ENCODE measurements at places on chromosomes 16 and 17.

DNA sequence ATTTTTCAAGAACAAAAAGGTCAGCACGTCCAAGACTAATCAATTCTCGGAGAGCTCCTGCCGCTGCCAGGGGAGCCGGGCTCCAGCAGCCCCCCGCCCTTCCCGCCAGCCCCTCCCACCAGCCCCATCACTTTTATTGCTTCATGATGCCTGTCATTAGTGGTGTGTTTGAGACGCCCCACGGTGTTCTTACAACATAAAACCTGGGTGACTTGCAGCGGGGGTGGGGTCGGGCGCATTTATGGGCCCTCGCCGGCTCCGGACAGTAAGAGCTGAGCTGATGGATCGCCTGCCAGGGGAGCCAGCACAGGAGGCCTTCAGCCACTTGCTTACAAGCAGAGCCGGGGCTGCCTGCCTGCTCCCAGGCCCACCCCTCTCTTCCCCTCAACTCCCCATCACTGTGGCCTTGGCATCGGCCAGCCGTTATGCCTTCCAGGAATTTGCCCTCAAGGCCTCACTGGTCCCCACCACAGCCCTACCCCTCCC, 82.9 kb upstream of the CBX4 start:
- DNase-seq, result no peak

GRCh38 chr17:8072729-8073461, 14.6 kb downstream of the ALOX12B start:
- no peak for DNase-seq

DNA sequence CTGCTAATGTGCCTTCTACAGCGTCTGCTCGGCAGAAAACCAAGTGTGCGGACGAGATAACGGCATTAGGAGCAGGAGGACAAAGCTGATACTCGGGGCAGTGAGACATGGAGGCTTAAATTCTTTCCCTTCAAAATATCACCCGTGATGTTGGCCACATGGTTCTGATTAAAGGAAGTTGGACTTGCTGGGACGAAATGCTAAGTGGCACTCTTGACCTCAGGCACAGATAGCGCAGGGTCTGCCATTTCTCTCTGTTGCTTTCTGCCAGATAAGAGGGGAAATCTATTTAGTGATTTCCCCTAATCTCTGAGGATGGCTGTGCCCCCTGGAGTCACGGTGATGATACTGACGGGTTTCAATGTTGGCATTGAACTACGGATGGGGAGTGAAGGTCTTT, 509.6 kb upstream of the EEF2KMT start:
- DNase-seq, result no peak

GRCh38 chr17:17120294-17120693, 78.0 kb downstream of the MPRIP start:
- DNase-seq, result no peak

- DNase-seq, result no peak
Observed at GRCh38 chr17:31373150-31374093, 18.1 kb upstream of the RAB11FIP4 start.

DNA sequence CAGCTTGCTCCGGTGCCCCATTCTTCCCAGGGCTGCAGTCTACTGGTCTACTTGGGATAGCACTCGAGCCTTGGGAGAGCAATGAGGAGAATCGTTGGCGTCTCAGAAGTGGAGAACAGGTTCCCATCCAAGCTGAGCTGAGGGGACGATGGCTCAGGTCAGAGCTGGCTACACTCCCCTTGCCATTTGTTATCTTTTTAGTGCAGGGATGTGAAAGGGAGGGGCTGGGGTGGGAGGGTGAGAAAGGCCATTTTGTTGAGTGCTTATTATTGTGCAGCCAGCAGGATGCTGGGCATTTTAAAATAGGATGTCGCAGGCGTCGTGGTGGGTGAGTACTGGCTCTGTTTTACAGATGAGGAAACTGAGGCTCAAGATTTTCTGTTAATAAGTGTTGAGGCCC, 410.8 kb downstream of the SNX29 start:
- no peak for DNase-seq

DNA sequence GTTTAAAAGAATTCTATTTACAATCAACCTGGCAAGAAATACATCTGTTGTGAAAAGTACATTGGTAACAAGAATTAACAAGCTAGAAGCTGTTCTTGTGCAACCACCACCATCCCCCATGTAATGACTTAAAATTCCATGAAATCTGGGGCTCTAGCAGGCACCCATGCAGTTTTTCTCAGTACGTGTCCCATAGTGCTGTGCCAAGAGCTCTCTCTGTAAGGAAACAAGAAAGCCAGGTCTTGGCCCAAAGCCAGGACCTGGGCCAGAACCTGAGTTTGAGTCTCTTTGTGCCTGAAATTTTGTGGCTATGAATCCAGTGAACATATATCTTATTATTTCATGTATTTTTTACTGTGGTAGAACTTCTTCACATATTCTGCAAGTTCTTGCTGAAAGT, 46.6 kb downstream of the NUP93 start:
- no peak for DNase-seq

GRCh38 chr17:80356231-80356856, 58.6 kb upstream of the ENDOV start:
- no peak for DNase-seq

- DNase-seq, result no peak
Observed at GRCh38 chr16:72191551-72191950, 19.6 kb upstream of the PMFBP1 start.

GRCh38 chr16:14669776-14670175, 24.3 kb downstream of the PLA2G10 start:
- no peak for DNase-seq

DNA sequence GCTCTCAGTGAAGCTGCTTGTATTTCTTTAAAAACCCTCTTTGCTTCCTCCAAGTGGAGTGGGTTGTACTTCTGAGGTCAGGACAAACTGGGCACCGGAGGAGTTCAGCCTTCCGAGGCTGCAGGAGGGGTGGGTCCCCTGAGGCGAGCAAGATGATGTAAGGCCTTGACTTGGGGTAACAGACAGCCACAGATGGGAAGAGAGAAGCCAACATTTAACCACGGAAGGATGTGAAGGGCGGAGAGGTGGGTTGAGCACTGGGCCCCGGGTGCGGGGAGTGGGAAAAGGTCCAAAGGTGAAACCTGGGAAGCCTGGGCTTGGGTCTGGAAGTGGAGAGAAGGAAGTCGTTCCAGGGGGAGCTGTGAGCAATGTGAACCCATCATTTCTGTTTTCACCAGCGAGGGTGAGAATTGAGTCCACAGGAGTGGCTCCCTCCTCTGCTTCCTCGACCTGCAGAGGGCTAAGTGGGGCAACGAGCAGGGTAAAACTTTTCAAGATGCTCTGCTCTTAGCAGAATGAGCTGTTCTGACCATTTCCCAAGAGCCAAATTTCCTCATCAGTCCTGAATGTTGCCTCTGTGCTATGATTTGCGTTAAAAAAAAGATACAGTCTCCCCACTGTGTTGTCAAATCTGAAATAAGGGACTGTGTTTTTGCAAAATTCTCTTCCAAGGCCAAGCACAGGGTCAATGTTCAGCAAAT, 137.7 kb upstream of the CRHR1 start:
- no peak for DNase-seq

DNA sequence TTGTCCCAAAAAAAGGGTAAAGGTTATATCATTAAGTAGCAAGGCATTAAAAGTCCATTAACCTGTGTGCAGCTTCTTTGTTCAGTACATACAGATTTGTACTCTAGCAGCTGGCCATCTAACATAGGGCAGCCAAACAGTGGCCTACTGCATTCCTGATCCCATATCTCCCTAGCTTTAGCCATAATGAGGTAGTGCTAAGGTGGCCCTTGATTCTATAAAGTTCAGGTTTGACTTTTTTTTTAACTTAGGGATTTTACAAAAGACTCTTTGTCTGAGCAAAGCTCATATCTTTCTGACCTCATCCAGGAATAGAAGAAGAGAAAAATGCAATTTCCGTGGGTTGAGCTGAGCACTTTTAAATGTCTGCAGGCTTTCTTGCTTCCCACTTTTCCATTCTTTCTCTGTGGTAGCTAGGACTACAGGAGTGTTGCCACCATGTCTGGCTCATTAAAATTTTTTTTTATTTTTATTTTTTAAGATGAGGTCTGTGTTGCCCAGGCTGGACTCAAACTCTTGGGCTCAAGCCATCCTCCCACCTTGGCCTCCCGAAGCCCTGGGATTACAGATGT, 19.5 kb upstream of the CDC6 start:
- no peak for DNase-seq

DNA sequence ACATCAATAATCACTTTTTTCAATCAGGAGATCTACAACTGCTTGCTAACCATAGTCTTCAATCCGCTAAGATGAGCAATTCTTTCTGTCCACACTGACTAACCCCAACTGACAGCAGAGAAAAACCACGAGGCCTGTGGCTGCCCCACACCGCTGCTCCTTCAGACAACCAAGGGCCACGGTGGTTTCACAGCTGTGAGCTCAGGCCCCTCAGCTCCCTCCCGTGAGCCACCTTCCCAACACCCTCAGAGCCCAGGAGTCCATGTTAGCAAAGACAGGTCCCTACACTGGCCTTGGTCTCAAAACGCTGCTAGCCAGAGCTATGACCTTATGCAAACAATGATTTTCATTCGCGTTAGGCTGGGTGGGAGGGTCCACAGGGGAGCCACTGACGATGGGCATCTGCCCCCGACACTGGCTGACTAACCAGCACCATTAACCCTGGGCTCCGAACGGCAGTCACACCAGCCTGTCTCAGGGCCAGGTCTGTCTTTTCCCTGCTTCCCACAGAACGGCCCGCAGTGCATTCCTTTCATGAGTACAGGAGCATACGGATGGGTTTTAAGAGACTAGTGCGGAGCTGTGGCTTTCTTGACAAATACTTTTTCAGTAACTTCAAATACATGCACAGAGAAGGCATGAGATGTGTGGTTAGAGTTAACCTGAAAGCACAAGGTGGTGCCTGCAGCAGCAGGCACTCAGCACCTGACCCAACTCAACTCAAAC, 67.3 kb downstream of the ANKRD11 start:
- DNase-seq, result no peak

DNA sequence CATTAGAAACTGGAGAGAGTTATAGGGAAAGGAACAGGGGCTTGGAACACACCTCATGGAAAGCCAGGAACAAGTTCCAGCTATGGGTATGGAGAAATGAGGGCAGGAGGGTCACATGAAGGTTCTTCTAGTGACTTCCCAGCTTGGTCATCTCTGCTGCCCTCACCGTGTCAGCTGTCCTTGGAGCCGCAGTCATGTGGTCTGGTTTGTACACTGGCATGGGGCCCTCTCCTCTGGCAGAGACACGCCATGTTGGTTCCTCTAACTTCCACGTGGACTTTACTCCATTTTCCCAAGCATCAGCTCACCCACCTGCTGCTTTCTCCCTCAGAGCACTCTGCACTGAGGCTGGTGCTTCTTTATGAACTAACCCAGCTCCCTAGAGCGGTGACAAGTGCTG, 26.3 kb downstream of the MPG start:
- DNase-seq, result no peak

DNA sequence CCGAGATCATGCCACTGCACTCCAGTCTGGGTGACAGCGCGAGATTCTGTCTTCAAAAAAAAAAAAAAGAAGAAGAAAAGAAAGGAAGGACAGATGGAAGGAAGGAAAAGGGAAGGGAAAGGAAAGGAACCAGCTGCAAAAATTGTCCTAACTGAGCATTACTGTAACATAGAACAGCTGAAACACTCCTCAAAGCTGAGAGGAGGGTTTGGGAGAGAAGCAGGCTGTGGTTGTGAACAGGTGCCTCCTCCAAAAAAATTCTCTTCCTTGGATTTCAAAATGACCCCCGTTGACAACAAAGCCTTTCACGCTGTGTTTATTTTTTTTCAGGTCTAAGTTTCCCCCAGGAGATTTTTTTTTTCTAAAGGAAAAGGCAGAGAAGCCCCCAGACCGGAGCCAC, 541.4 kb downstream of the WWOX start:
- DNase-seq, result no peak

DNA sequence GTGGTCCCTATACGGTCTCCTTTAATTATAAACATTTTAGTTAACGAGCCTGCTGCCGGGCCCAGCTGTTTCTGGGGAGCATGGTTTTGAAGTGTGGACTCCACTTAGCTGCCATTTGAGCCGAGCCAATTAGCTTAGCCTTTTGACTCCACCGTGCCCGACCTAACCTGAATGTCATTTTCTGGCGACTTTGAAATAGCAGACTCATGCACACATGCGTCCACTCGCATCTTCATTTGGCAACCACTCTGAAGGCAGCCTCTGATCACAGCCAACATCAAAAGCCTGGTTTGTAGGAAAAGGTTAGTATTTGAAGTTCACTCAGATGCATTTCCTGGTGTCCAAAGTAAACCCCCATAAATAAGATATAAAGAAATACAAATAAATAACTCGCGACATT, 16.8 kb downstream of the AXIN2 start:
- DNase-seq, result no peak

DNA sequence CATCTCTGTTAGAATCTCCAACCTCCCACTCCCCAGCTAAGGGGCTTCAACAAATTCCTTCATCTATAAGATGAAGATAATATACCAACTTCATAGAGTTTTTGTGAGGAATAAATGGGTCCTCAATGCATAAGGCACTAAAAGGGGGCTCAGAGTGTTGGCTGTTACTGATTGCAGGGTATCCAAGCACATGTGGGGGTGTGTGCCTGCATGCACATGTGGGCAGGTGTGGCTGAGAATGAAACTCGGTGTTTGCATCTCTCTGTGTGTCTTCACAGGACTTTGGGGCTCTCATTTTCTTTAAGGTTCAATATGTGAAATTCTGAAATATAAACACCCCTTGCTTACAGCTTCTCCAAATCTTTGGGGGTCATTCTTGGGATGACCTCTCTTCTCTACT, 4.1 kb upstream of the PPP1R9B start:
- DNase-seq, result no peak

DNA sequence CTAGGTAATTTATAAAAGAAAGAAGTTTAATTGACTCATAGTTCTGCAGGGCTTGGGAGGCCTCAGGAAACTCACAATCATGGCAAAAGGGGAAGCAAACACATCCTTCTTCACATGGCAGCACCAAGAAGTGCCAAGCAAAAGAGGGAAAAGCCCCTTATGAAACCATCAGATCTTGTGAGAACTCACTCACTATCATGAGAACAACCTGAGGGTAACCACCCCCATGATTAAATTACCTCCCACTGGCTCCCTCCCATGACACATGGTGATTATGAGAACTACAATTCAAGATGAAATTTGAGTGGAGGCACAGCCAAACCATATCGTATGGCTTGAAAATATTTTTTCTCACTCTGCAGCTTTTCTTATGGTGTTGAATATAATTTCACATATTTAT, 151.7 kb downstream of the ANKFN1 start:
- no peak for DNase-seq

DNA sequence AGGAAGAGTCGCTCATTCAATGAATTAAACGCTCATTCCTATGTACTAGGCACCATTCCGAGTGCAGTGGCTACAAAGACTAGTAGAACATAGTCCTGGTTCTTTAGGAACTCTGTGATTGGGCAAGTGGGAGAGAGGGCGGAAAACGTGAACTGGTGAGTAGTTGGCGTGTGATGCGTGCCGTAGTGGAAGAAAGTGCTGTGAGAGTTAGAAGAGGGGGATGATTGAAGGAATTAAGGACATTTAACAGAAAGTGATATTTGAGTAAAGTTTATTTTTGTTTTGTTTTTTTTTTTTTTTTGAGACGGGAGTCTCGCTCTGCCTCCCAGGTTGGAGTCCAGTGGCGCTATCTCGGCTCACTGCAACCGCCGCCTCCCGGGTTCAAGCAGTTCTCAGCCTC, 7.9 kb upstream of the SLFN14 start:
- DNase-seq, result no peak
